Stimulated activated CD8-positive, alpha-beta memory T cell treated with anti-CD3 and anti-CD28 coated beads, Interleukin-4, amount 100 ng/mL, for 1 hour (primary cell): ENCODE measurements at places on chromosomes 13 and 19.
A peak's percentile ranks its signal among the peaks of the same experiment; 100 is the strongest.

DNA sequence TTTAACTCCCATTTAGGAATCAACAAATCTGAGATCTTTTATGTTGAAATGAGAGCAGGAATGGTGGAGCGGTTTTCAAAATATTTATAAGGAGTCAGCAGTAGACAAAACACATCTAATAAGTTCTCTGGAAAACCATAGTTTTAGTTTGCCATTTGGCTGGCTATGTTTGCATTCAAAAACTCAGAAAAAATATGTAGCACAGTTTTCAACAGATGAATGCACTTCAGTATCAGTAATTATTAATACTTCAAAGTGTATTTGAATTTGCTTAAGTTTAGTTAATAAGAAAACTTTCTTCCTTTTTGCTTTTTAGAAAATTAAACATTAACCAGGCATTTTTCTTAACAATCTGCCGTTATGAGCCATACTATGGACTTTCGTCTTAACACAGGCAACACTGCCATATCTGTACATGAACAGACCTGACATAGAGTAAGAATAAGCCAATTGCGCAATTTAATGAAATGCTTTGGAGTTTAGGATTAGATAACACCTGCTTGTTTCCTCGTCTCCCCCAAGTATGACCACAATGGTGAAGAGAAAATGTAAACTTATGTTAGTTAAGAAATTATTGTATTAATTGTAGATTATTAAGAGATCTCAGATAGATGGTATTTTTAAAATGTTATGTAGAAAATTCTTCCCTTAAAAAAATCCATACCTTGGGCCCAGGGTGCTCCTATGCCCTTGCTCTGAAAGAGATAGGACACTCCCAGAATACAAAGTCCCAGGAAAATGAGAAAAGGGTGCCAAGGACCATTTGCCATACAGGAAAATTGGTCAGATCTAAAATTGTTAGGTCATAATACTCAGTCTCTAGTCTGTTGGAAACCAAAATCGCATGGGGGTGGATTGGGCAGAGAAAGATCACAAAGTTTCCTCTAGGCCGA lies 552.3 kb upstream of the ARGLU1 start:
- no peak for DNase-seq

- no peak for DNase-seq
These were observed 4.9 kb upstream of the SMIM17 start for GRCh38 chr19:56637976-56638555.

DNA sequence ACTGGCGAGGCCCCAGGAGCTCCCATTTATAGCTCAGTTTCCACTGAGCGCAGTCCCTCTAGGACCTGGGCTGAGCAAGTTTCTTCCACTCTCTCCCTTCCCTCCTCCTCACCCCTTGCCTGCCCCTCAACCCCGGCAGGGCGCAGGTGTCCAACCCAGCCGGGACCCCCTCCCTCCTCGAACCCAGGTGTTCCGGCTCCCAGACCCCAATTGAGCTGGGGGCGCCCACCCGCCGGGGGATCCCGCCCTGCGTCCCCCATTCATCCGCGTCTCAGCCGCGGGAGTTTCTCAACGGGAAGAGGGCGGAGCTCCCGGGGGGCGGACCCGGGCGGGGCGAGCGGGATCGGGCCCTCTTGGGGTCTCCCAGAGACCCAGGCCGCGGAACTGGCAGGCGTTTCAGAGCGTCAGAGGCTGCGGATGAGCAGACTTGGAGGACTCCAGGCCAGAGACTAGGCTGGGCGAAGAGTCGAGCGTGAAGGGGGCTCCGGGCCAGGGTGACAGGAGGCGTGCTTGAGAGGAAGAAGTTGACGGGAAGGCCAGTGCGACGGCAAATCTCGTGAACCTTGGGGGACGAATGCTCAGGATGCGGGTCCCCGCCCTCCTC lies at the start of gene KIRREL2:
TSS of gene KIRREL2 (plus strand) at position 366 of the 604 bp plus-strand sequence. CDS start at position 575, 209 bp downstream.
- DNase-seq: no peak

- DNase-seq: no peak
These were observed 211.4 kb downstream of the KCNRG start for GRCh38 chr13:50226515-50227155.

DNA sequence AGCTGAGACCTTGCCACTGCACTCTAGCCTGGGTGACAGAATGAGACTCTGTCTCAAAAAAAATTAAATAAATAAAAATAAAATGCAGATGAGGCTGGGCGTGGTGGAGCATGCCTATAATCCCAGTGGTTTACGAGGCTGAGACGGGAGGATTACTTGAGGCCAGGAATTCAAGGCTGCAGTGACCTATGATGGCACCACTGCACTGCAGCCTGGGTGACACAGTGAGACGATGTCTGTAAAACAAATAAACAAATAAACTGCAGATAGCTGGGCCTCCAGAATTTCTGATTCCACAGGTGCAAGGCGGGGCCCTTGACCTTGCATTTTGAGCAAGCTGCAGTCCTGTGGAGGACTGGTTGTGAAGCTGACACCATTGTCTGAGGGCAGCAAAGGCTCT lies 3.1 kb upstream of the MAG start:
- no peak for DNase-seq

DNA sequence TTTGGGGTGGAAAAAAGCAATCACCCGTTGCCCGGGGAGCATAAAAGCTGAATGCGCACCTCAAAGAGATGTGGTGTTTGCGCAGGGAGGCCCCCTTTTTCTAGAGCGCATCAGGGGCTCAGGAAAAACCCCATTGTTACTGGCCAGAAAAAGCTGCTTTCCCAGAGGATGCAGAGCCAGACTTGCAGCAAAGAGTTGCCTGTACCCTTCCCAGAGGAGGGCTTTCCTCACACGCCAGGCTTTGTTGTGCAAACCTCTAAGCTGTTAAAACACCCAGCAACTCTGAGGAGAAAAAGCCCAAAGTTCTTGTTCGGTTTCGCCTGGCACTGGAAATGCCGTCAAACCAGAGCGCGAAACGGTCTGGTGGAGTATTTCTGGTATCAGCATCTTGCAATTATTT lies 29.3 kb downstream of the GSX1 start:
- no peak for DNase-seq

GRCh38 chr13:63901630-63902029 lies 2486.0 kb upstream of the PCDH20 start:
- DNase-seq: no peak

DNA sequence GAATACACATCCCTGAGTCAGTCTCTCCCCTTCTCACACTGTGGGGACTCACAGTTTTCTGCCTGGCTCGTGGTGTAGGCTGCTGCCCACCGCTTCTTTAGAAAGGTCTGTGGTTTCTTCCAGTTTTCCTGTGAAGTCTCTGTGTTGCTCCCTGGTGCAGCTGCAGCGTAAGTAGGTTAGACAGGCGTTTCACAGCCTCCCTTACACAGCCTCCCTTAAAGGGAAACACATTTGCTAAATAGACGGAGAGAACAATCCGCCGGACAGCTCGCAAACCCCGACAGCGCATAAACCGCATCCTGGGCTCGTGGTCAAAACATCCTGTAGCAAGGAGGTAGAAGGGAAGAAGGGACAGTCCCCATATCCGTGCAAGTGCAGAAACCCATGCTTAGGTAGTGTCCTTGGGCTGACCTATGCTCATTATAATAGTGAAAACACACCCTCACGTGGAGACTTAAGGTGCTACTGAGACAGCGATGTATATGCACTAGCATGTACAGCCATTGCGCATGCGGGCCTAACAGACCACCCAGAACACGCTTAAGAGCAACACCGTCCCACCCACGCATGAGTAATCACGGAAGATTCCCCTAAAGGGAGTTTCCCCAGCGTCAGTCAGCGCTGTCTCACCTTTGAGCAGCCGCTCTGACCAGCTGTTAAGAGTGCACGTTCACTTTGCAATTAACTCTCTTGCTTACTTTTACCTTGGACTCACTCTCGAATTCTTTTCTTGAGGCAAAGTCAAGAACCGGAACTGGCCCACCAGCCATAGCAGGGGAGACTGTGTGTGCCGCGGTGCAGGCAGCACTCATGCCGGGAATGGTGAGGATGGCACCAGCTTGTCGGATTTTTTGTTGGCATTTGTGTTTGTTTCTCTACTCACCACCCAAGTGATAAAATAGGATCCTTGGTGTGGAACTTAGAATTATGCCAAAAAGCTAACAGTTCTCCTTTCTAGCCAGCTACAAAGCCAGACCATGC lies 16.6 kb downstream of the SIGLEC8 start:
- DNase-seq: peak; percentile 62

GRCh38 chr13:51318015-51318414 lies 21.5 kb upstream of the SERPINE3 start:
- no peak for DNase-seq

GRCh38 chr19:29753190-29753933 lies 38.3 kb upstream of the C19orf12 start:
- DNase-seq: no peak

DNA sequence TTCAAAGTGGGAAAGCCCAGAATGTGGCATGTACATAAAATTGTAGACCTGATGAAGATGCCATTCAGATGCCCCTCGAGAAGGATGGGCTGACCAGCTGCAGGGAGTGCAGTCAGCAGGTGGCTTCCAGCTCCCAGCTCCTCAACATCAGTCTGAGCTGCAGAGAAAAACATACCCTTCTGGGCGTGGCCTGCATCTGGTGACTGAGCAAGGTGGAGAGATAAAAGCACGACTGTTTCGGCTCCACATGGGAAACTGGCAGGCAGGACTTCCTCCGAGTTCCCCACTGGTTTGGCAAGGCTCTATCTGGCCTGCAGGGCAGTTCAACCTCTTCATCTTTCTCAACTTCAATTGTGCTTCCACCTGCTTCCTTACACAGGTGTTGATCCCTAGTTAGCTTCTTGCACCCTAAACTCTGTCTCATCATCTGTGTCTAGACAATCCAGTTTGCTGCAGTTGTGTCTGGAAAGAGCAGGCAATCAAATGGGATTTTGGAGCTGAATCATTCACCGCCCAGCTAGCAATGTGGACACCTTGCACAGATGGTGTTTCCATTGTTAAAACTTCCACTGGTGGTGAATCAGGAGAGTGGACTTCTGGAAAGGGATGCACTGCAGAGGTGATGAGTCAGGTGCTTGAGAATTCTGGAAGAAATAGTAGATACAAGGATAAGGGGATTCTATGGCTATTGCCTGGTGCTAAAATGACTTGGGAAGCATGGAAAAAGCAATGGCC lies 56.8 kb downstream of the POLR1D start:
- DNase-seq: no peak

- no peak for DNase-seq
These were observed 54.9 kb upstream of the ITM2B start for GRCh38 chr13:48178126-48178525.

DNA sequence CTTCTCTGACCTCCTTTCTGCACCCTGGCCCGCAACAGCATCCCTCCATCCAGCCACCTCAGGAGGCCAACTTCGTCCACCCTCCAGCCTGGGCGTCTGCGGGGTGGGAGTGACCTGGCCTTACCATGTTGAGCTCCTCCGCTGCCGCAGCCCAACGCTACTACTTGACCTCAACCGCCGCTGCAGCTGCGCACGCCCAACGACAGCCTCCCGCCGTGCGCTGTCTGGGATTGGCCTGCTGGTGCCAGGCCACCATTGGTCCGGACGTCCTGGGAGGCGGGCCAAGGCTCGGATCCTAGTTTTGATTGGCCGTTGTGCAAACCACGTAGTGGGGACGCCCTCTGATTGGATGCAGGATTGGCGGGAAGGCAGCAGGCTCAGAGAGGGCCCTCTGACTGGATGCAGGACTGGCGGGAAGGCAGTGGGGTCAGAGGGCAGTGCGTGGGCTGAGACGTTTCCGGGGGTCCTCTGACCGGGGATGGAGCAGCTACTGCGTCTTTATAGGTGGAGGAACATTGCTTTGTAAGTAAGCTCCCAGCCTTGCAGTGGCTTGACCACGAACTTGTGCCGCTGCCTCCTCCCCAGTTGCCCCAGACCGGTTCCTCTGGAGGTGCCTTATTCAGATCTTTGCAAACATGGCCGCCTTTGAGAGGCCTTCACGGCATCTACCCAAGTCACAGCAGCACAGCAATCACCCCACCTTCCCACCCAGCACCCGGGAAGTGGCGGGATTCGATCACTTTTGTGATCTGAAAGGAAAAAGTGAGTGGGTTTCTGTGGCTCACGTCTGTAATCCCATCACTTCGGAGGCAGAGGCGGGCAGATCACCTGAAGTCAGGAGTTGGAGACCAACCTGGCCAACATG lies at the start of gene TUBA3C:
TSS of gene TUBA3C (minus strand) at position 204 of the 865 bp plus-strand sequence. CDS start at position 127, 77 bp downstream.
- DNase-seq: no peak
